ENCODE measurements at places on chromosomes 12 and 14.

DNA sequence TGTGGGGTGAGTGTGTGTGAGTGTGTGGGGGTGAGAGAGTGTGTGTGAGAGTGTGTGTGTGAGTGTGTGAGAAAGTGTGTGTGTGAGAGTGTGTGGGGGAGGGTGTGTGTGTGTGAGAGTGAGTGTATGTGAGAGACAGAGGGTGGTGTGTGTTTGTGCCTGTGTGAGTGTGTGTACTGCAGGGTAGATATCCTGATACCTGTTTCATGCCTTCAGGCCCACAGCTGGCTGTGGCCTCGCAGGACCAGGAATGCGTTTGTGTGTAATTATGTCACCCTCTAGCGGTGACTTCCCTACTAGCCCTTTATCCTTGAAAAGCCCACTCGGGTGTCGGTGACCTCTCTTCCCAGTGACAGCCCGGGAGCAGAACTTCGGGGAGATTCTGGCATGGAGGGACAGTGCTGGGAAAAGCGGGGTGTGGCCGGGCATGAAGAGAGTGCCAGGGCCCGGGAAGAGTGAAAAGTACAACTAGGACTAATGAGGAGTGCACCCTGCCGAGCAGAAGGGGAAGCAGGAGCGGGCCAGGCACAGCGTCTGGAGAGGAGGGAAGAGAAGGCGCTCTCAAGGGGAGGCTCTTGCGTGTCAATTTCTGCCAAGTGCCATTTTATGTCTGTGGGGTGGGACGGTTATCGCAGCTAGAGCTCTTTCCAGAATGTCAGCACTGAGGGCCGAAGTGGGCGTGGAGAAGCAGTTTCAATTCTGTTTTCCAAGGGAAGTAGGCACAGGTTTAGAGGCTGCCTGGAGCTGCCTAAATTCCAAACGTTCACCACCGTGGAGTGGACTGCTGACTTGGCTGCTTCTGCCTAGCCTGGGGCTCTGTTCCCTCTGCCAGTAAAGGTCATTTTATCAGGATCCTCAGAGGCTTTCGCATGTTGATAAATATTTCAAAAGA, 11.0 kb upstream of the FBXL14 start:
- peak; percentile 83 for DNase-seq

GRCh38 chr12:90939382-90939781, 15.6 kb downstream of the CCER1 start:
- no peak for DNase-seq

- no peak for DNase-seq
Measured at GRCh38 chr12:85713373-85713772, 122.8 kb downstream of the RASSF9 start.

GRCh38 chr12:112420740-112421139, 2.0 kb downstream of the PTPN11 start:
- no peak for DNase-seq

GRCh38 chr14:61051051-61051450, 70.0 kb downstream of the SLC38A6 start:
- DNase-seq, result no peak

DNA sequence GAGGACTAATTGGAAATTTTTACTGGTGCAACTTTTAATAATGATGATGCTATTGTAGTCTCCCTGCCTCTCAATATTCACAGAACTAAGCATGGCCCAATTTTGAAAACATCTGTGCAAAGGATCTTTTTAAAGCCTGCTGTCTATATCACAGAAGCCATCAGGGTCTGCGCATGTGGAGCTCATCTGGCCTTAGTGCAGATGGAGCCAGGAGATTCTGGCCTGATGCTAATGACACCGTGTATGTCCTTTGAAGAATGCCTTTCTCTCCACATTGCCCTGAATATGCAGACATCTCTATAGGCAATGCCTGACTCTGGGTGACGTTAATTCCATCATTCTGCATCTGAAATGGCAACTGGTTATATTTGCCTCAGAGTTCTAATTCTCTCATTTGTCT, 1205.9 kb downstream of the AACS start:
- no peak for DNase-seq

- peak; percentile 81 for DNase-seq
Measured at GRCh38 chr14:106436310-106436905, 910.0 kb downstream of the TMEM121 start.

DNA sequence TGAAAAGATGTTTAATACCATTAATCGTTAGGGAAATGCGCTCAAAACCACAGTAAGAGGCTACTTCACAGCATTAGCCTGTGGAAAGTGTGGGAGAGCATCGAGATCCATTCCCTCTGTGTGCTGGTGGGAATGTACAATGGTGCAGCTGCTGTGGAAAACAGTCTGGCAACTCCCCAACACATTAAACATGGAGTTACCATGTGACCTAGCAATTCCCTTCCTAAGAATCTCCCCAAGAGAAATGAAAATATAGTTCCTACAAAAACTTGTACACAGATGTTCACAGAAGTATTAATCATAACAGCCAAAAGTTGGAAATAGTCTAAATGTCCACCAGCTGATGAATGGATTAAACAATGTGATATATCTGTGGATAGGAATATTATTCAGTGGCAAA, 23.8 kb downstream of the MLXIP start:
- DNase-seq, result no peak

DNA sequence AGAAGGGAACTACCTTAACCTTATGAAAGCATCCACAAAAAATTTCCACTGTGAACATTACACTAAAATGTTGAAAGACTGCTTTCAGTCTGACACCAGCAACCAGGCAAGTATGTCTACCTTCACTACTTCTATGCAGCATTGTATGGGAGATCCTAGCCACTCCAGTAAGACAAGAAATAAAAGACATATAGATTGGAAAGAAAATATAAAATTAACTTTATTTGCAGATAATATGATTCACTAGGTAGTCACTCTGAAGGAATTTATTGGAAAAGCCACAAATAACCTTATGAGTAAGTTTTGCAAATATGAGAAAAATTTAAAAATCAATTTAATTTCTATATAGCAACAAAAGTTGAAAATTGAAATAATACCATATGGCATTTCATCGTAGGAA, 172.0 kb downstream of the RERGL start:
- DNase-seq, result no peak
